Neural crest cell (in vitro differentiated cells): ENCODE measurements at places on chromosomes 6 and 20. TPM values are rescaled to one million over a fixed set of nuclear protein-coding genes. Genes with fewer than 3 reads are reported as not detected.

The TFAP2C gene
- 4.0 and 4.9 TPM in 2 replicates for total RNA-seq

DNA sequence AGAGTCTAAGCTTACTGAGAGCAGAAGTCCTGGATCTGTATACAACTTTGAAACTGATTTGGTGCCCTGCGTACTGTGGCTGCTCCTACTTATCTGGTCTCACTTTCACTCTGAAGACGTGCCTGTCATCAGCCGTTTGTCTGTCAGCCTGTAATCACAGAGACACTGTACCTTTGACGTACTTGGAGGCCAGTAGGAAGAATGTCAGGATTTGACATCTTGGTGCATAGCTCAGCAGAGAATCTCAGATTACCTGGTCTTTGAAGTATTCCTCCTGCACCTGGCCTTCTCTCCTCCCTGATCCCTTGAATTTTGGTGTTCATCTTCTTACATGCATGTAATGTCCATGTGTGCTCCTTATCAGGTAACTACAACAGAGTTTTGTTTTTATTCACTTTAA lies 37.7 kb downstream of the DSE start:
- DNase-seq: no peak

GRCh38 chr20:63553933-63554290 lies at the start of gene FNDC11:
FNDC11 (plus strand) TSS chr20:63554159; CDS start chr20:63555664, 1,505 bp downstream.
- DNase-seq: peak; percentile 55

The TCP11 gene
- not detected in 2 replicates for total RNA-seq

GRCh38 chr6:124968401-124968800 lies 6.2 kb downstream of the RNF217 start:
- DNase-seq: no peak

DNA sequence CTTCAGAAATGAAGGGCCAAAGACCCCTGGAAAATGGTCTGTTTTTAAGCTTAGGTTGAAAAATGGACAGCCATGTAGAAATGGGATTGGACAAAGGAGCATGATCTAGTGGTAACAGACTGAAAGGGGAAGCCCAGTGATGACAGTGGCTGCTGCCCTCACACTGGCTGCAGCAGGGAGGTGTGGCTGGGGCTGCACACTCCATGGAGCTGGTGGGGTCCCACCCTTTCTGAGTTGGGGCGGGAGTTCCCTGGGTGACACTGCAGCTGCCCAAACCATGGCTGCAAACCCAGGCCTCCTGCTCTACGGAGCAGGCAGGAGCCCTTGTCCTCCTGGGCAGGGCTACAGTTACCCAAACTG lies 8.5 kb upstream of the PACSIN1 start:
- no peak for DNase-seq

GRCh38 chr6:127146932-127147331 lies 28.5 kb downstream of the RSPO3 start:
- DNase-seq: no peak

DNA sequence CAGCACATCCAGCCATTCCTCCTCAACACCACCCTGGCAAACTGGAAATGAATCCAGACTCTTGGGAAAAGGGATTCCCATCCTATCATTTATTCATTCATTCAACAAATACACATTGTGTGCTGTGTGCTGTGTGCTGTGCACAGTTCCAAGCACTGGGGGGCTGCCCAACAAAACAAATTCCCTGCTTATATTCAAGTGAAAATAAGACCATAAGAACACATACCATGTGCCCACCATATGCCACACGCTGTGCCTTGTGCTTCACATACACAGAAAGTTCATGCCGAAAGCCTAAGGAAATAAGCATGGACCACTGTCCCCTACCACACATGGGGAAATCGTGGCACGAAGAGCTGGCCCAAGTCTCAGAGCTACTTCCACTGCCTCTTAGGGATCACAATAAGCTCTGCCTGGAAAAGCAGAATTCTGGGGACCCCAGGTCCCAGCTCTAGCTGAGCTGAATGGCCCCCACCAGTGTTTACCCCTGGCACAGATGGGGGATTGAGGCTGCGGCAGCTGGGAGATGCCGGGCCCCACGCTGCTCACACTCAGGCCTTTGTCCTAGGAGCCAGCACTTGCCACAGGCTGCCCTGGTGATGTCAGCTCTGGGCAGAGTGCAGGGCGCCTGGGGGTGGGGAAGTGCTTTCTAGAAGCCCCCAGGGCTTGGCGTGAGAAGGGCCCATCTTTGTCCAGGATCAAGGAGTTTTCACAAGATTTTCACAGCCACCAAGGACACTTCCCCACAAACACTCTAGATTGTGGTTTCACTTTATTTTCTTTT lies 99.6 kb downstream of the PREX1 start:
- peak; percentile 47 for DNase-seq

DNA sequence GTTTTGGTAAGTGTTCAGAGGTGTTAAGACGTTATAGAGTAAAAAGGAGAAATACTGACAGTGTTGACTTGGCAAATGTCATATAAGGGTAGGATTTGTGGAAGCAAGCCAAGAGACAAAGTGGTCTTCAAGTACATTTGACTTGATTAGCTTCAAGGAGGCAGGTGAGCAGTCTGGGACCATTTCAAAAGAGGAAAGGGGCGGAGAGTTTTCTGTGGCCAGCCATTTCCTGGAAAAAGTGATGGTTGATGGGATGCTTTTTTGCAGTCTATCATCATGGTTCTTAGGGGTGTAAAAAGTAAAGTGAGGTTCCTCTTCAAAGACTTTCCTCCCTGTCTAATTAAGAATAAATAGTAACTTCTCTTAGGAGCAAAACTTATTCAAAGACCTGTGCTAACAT lies 28.7 kb downstream of the FKBP1A start:
- no peak for DNase-seq
